Activated gamma-delta T cell treated with anti-CD3 and anti-CD28 coated beads, Interleukin-2, amount 50 U/mL, for 16 hours (primary cell): ENCODE measurements at places on chromosomes 16 and 17.
A peak's percentile ranks its signal among the peaks of the same experiment; 100 is the strongest.

DNA sequence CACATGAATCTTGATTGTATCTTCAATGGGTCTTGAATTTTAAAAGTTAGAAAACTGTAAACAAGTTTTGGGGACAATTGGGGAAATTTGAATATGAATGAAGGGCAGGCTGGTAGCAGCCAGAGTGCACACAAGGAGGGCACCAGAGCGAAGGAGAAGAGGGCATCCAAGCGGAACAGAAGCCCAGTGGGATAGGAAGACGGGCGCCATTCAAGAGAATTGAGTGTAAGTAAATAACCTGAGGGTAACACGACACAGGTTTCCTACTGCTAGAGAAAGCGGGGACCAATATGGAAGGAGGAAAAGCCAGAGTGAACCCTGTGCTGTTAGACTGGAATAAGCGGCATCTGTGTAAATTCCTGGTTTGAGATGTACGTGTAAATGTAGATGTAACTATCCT is 115.1 kb upstream of the CCL2 start:
- DNase-seq, result no peak

DNA sequence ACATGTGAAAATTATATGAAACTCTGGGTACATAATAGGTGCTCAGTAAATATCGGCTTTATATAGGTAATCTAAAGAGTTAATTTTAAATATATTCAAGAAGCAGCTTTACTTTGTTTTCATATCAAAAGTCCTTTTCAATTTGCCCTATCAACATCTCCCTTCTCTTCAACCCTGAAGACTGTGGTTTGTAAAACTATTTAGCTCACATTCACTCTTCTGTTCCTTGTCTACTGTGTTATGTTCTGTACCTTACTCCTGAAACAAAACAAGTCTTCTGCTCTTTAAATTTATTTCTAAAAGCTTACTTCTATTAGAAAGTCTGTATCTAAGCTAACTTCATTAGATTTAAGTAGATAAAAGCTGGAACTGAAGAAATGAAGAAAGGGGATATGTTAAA is 301.7 kb upstream of the PMFBP1 start:
- DNase-seq, result no peak

DNA sequence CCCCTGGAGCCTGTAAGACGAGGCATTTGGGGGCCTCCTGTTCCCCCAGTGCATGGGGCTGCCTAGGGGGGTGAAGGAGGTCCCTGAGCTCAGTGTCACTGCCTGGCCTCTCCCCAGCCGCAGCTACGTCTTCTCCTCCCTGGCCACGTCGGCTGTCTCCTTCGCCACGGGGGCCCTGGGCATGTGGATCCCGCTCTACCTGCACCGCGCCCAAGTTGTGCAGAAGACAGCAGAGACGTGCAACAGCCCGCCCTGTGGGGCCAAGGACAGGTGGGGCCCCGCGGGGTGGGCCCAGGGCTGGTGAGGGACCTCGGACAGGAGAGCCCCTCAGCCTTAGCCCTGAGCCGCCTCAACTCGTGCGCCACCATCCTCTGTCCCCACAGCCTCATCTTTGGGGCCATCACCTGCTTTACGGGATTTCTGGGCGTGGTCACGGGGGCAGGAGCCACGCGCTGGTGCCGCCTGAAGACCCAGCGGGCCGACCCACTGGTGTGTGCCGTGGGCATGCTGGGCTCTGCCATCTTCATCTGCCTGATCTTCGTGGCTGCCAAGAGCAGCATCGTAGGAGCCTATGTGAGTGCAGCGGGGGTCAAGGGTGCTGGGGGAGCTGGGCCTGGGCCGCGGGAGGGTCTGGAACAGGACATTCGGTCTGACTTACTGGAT is 22.2 kb downstream of the MYBBP1A start:
- no peak for DNase-seq

DNA sequence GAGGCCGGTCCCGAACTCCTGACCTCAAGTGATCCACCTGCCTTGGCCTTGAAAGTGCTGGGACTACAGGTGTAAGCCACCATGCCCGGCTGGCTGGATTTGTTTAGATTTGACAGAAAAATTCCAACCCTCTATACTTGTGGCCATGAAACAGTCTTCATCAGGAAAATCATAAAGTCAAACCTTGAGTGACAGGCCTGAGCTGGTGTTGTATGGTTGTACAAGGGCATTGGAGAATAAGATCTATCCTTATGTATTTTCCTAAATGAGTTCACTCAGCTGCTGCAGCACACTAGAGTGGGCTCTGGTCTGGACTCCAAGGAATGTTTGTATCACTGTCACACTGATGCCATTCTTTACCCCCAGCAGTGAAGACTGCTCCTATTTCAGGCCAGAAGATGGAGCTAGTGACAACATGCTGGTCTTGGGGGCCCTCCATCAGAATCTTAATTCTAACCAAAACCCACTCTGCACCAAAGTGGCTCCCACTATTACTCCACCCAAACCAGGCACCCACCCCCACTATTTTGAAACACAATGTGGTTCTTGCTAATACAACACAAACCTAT is 27.4 kb downstream of the SNX11 start:
- DNase-seq, result no peak

DNA sequence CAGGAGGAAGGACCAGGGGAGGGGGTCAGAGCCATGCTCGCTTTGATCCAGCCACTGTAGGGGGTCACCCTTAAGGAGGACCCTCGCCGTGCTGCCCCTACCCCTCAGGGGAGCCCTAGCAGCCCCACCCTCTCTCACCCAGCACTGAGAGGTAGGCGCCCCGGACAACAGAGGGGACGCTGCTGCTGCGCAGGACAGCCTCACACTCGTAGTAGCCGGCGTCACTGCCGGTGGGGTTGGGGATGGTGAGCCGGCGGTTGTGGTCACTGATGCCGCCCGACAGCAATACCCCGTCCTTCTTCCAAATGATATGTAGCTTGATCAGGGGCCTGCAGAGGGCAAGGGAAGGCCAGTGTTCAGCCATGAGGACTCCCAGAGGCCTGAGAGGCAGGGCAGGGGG is 126.0 kb upstream of the CDC42EP4 start:
- DNase-seq, result no peak

GRCh38 chr17:79997011-79997660 is 38.5 kb downstream of the TBC1D16 start:
- DNase-seq, result peak; percentile 46

DNA sequence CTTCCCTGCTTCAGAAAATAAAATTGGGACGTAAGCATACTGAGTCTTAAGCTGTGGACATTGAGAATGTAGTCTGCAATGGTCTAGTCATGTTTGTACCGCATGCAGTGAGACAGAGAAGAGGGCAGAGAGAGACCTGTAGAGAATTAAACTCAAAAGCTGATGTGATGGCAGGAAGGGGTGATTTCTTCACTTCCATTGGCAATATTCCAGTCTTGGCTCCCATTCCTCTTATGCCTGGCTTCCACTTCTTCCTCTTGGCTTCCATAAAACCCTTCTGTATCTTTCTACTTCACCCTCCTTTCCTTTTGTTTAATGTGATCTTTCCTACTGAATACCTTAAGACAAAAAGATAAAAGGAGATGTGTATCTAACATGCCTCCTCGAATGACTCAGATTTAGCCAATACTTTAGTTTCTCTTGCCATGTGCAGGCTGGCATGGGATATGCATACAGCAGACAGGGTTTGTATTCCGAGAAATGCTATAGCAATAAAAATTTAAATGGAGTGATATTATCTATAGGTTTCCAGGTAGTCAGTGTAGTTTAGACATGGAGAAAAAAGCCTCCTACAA is 423.1 kb upstream of the DYNLRB2 start:
- no peak for DNase-seq

- no peak for DNase-seq
Observed at GRCh38 chr17:77560841-77561240, 397.7 kb upstream of the TNRC6C start.

GRCh38 chr17:43694081-43694870 is 32.6 kb upstream of the MEOX1 start:
- peak; percentile 65 for DNase-seq

GRCh38 chr17:48307814-48308411 is 122.1 kb downstream of the SKAP1 start:
- DNase-seq, result peak; percentile 7
